ENCODE measurements at places on chromosomes 16 and 17. TPM values are rescaled to one million over a fixed set of nuclear protein-coding genes. Genes with fewer than 3 reads are reported as not detected.
A peak's percentile ranks its signal among the peaks of the same experiment; 100 is the strongest.

The TAT gene
- total RNA-seq = not detected

The TMED6 gene
- total RNA-seq = 1.1 TPM

The ASPSCR1 gene
- 30.3 TPM for total RNA-seq

The EVPL gene
- 0.21 TPM for total RNA-seq

The PTX4 gene
- total RNA-seq = 0.33 TPM

DNA sequence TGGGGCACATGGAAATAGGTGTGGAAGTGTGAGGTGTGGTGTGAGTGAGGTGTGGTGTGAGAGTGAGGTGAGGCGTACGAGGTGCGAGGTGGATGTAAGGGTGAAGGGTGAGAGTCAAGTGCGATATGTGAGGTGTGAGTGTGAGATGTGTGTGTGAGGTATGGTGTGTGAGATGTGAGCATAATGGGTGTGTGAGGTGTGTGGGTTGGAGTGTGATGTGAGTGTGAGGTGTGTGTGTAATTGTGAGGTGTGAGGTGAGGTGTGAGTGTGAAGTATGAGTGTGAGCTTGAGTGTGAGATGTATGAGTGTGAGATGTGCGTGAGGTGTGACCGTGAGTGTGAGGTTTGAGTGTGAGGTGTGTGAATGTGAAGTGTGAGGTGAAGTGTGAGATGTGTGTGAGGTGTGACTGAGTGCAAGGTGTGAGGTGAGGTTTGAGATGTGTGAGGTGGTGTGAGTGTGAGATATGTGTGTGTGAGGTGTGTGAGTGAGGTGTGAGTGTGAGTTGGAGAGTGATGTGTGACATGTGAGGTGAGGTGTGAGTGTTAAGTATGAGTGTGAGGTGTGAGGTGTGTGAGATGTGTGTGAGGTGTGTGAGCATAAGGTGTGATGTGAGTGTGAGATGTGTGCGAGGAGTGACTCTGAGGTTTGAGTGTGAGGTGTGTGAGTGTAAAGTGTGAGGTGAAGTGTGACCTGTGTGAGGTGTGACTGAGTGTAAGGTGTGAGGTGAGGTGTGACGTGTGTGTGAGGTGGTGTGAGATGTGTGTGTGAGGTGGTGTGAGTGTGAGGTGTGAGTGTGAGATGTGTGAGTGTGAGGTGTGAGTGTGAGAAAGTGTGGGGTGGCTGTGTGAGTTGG lies 354.0 kb downstream of the FOXL1 start:
- H3K4me3 ChIP-seq = no peak overlapping the region
- no peak overlapping the region for H3K27ac ChIP-seq
- H3K36me3 ChIP-seq = no peaks in the 10 kb centered on the region
- no peak for DNase-seq

DNA sequence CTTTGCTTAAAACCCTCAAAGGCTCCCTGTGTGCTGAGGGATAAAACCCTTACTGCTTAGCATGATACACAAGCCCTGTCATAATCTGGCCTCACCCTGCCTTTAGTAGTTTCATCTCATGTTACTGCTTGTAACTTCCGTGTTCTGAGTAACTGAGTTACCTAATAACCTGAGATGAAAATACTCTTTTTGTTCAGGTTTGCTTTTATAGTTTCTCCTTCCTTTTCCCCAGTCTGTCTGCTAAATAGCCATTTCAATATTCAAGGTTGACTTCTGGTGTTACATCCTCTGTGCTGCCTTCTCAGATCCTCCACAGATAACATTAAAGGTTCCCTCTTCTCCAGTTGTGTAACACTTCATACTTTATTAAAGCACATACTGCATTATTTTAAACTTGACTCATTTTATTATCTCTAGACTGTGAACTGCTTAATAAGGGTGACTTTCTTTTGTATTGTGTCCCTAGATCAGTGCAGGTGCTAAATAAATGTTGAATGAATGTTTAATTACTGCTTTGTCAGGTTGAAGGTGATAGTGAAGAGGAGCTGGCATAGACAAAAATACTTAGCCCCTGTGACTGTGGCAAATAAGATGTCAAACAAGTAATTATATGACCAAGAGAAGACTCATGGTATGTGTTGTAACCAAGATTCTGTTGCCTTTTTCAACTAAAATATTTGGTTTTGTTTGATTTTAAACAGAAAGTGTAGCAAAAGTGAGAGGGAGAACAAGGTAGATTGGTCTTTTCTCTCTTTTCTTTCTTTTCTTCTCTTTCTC lies 47.8 kb downstream of the NFAT5 start:
- H3K4me1 ChIP-seq = peaks cover 4% of the 10 kb centered on the region
- H3K4me3 ChIP-seq = no peak overlapping the region
- no peaks in the 10 kb centered on the region for H3K36me3 ChIP-seq
- no peak overlapping the region for H3K27ac ChIP-seq
- no peaks in the 10 kb centered on the region for H3K27me3 ChIP-seq

DNA sequence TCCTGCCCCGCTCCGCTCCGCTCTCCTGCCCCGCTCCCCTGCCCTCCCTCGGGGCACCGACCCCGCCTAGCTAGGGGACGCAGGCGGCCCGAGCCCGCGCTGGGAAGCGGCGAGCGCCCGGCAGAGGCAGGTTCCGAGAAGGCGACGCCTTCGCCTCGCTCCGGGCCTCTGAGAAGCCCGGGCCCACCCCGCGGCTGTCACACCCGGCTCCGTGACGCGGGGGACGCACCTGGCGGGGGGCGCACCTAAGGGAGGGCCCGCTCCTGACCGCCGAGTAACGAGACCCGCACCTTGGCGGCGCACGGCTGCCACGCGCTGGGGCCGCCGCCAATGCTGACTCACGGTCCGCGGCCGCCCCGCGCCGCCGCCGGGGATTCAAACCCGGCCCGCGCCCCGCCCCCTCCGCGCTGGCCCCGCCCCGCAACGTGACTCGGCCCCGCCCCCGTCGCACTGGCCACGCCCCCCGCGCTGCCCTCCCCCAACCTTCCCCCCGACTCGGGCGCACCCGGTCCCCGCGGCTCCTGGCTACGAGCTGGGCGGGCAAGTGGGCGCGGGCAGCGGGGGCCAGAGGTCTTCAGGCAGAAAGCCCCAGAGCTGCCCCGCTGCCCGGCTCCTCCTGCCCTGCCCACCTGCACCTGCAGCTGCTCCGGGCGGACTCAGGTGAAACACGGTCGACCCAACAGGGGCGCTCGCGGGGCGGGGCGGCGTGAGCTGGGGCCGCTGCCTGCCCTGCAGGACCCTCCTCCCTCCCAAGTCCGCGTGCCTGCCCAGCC lies 27.8 kb downstream of the GNPTG start:
- H3K36me3 ChIP-seq = no peaks in the 10 kb centered on the region
- peak overlapping the region; percentile 5 for H3K4me3 ChIP-seq
- H3K4me1 ChIP-seq = no peaks in the 10 kb centered on the region
- peak overlapping the region; percentile 37 for H3K27ac ChIP-seq
- no peaks in the 10 kb centered on the region for H3K27me3 ChIP-seq
- DNase-seq = peak; percentile 90

- H3K4me3 ChIP-seq = no peak overlapping the region
- no peaks in the 10 kb centered on the region for H3K4me1 ChIP-seq
- H3K27ac ChIP-seq = no peak overlapping the region
- no peaks in the 10 kb centered on the region for H3K36me3 ChIP-seq
- DNase-seq = peak; percentile 16
Measured at GRCh38 chr17:44931376-44931775, 16.1 kb upstream of the GFAP start.

GRCh38 chr16:66878067-66878466 lies 2.2 kb upstream of the PDP2 start:
- no peak for DNase-seq
- no peaks in the 10 kb centered on the region for H3K4me1 ChIP-seq
- no peak overlapping the region for H3K4me3 ChIP-seq

DNA sequence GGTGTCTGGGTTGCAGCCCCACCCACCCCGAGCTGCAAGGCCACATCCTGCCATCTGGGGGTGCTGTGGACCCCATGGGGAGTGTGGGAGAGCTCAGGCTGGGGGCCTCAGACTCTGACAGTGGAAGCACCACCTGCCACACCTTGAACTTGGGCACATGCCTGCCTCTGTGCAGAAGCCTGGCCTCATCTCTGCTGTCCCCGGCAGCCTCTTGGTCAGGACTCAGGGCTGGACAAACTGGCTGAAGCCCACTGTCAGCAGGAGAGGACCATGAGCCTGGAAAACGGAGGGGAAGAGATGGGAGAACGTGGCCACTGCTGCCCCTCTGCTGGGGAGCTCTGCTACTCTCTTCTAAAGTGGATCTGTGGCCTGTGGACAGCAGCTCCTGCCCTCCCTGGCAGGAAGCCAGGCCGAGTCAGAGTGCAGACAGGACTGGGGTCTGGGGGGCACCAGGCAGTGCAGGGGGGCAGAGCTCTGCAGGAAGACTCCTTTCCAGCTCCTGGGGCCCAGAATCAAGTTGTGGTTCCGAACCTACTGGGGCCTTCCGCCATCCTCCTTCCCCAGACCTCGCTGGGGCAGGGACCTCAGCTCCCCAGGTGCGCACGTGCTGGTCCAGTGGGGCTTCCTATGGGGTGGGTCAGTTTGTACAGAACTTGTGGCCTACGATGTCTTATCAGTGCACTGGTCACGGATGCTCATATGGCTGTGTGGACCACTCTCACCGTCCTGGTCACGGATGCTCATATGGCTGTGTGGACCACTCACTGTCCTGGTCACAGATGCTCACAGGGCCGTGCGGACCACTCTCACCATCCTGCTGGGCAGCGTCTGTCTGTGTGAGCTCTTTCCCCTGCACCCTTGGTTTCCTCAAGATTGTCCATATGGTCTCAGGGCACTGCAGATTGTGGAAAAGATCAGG lies 207.7 kb downstream of the LAT start:
- H3K27ac ChIP-seq = no peak overlapping the region
- no peaks in the 10 kb centered on the region for H3K27me3 ChIP-seq
- no peak for DNase-seq
- H3K4me3 ChIP-seq = no peak overlapping the region
- H3K4me1 ChIP-seq = no peaks in the 10 kb centered on the region

DNA sequence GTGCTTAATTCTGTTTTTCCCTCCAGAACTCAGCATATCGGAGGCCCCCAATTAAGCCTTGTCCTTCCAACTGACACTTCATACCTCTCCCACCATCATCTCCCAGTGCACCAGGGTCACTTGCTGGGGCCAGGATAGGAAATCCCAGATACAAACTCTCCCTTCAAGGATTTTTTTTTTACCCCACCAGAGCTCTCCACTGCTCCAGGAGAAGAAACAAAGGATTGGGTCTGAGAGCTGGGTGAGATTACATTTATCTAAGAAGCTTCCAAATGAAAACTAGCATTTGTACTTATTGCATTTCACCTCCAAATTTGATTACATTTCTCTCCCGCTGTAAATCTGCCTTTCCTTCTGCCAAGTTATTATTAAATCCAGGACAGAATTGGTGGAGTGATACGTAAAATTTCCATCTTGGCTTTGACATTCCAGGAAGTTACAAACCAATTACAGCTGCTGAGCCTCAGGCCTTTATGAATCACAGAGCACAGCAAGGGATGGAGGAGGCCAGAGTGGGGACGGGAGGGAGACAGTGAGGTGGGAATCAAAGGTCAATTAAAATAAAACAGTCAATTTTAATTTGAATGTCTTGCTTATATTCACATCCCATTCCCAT lies 123.5 kb downstream of the USP31 start:
- no peak overlapping the region for H3K27ac ChIP-seq
- H3K36me3 ChIP-seq = no peaks in the 10 kb centered on the region

DNA sequence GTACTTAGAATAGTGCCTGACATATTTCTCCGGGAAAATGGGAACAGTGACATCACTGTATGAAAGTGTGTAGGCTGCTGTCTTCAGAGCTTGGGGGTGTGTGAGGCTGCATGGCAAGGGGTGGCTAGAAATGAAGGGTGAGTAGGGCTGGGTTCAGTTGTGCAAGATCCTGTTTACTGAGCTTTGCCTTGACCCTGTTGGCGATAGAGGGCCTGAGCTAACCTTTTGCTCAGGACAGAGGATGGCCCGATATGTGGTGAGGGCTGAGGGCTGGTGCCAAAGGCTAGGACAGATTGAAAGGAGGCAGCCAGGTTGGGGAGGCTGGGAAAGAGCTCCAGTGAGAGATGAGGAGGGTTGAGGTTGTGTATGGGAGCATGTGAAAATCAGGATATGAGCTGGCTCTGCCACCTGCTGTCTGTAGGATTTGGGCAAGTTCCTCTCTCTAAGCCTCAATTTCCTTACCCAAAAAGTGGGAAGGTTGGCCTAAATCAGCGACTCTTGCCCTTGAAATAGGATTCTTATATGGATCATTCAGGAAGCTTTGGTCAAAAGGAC lies 6.0 kb upstream of the CCL1 start:
- H3K4me1 ChIP-seq = no peaks in the 10 kb centered on the region
- H3K36me3 ChIP-seq = no peaks in the 10 kb centered on the region
- DNase-seq = no peak
- no peak overlapping the region for H3K4me3 ChIP-seq
- no peaks in the 10 kb centered on the region for H3K27me3 ChIP-seq

DNA sequence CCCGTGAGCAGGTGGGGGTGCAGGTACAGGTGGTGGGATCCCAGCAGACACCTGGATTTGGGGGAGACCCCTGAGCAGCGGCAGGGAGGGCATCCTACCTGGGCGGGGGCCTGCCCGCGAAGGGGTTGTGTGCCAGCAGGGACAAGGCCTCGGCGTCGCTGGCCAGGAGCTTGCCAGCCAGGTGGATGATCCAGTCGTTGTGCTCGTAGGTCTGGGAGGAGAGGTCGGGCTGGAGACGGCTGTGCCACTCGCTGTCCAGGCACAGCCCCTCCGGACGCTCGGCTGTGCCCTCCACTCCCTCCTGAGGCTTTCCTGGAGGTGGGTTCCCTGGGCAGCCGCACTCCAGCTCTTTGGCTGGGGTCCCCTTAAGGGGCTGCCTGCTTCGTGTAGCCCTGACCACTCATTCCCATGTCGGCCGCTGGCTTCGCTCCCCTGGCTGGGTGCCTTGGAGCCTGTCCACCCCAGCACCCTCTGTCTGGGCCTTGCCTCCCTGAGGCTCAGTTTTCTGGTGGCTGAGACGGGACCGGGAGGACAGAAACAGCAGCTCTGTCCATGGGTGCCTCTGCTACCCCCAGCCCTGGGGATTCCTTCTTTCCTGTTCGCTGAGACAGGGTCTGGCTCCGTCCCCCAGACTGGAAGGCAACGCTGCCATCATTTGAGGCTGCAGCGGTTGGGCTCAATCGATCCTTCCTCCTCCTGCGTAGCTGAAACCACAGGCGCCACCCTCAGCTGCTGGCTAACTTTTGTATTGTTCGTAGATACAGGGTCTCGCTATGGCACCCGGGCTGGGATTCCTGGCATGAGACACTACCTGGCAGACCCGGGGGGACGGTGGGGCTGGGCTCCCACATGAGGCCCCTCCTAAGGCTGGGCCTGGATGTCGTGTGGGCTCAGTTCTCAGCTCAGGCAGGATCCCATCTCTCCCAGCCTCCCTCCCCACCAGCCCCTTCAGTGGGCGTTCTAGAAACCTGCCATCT lies 68.6 kb upstream of the GNG13 start:
- no peaks in the 10 kb centered on the region for H3K27me3 ChIP-seq
- H3K27ac ChIP-seq = no peak overlapping the region
- H3K36me3 ChIP-seq = no peaks in the 10 kb centered on the region
- DNase-seq = peak; percentile 72

DNA sequence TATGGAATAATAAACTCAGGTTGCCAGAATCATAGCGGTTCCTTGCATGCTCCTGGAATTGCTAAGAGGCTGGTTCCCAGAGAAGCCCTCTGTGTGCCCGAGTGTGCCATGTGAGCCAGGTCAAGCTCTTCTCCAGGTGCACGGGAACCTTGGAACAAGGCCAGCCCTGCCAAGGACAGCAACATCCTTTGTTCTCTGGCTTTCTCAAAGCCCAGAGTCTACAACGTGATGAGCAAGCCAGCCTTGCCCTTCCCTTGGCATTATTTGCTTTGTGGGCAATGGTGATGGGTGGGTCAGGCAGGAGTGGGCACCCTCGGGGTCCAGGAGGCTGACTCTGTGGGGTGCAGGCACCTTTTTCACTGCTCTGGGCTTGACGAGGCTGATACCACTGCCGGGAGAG lies 14.2 kb upstream of the SEC14L1 start:
- H3K4me3 ChIP-seq = no peak overlapping the region
- no peak for DNase-seq
- H3K36me3 ChIP-seq = no peaks in the 10 kb centered on the region
- no peak overlapping the region for H3K27ac ChIP-seq
- no peaks in the 10 kb centered on the region for H3K27me3 ChIP-seq
